Activated naive CD8-positive, alpha-beta T cell treated with anti-CD3 and anti-CD28 coated beads for 36 hours (primary cell): ENCODE measurements at places on chromosomes 13 and 19. TPM values are rescaled to one million over a fixed set of nuclear protein-coding genes. Genes with fewer than 3 reads are reported as not detected.

GRCh38 chr19:45781214-45782161 lies 802 bp downstream of the DMPK start:
- no peak for DNase-seq

- DNase-seq, result no peak
These were observed 20.4 kb downstream of the CHERP start for GRCh38 chr19:16521715-16522289.

CNN1 gene
- not detected for total RNA-seq

- DNase-seq, result no peak
These were observed 1037.9 kb downstream of the EFNB2 start for GRCh38 chr13:105497597-105497996.

GRCh38 chr19:10096615-10096963 lies 5.9 kb downstream of the ANGPTL6 start:
- DNase-seq, result no peak
